ENCODE measurements at places on chromosomes 6 and 20.
A peak's percentile ranks its signal among the peaks of the same experiment; 100 is the strongest.

- no peak for DNase-seq
These were observed 30.3 kb upstream of the VEGFA start for GRCh38 chr6:43739642-43740091.

- DNase-seq: no peak
These were observed 177.5 kb upstream of the CST7 start for GRCh38 chr20:24771542-24772061.

DNA sequence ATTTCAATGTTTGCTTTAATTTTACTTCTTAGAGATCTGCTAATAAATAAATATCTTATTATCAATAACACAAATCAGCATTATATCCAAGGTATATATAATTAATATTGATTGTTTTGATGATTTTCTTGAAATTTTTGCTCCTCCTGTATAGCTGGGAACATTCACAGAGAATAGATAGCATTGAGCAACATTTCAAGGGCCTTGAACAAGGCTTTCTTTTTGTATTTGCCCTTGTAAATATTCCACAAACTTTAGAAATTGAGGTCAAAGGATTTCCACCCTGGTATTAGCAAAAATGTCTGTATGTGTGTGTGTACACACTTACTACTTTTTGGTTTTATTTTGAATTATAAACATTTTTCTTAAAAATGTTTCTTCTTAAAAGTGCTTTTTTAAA lies 205.6 kb downstream of the EYA4 start:
- no peak for DNase-seq

GRCh38 chr6:88013015-88013414 lies 34.6 kb upstream of the SPACA1 start:
- DNase-seq: no peak

- DNase-seq: no peak
These were observed 107.0 kb upstream of the SMLR1 start for GRCh38 chr6:130720076-130720715.

DNA sequence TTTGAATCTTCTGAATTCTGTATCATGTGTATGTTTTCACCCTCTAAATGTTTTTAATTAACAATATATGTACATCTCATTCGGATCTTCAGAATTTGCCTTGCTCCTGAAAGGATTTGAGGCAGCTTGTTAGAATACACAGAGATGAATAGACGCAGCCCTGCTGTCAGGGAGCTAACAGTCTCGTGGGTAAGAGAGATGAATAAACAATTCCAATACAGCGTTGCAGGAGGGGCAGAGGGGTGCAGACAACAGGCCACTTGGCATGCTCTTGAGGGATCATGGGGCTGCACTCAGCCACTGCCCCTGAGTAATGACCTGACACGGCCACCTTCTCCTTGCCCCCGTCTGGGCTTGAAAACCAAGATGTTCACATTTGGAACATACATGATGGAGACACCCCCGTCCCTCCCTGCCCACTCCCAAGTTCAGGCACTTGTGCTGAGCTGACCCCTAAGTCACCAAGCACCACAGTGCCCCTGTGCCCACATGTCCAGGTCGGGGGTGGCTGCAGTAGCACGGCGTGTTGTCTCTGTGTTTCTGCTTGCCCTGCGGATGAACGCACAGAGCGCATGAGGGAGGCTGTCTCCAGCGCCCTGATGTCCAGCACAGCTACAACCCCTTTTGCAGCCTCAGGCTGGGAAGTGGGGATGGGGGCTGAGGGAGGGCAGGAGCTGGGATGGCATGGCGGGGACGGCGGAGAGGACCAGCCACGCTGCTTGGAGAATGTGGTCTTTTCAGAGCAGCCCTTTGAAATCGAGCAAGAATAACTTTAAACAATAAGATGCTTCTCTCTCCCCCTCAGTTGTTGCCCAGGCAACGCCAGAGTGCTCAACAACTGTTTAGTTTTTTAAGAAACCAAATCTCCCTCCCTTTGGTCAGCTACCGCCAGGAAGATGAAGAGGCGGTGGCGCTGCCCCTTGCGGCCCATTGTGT lies 33.0 kb upstream of the CDH22 start:
- DNase-seq: no peak

DNA sequence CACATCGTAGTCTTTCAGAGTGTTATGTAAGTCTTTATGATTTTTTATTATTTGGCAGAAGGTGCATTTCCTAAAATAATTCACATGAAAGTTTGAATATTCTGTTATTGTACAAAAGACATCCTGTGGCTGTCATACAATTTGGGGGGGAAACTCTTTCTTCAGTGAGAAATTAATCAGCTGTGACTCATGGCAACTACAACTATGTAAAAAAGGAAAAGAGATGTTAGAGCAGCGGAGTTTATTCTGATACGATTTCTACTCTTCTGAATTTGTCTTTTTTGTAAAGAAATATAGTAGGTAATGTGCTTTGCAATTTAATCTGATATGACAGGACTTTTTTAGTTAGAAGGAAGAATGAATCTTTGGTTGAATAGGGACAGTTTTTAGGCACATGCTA lies 14.2 kb downstream of the COL19A1 start:
- no peak for DNase-seq

- DNase-seq: no peak
These were observed 9.8 kb downstream of the GPR31 start for GRCh38 chr6:167148021-167148420.

GRCh38 chr20:25421102-25421501 lies 13.6 kb downstream of the GINS1 start:
- no peak for DNase-seq

GRCh38 chr6:47634210-47635047 lies 64.0 kb upstream of the ADGRF4 start:
- no peak for DNase-seq

GRCh38 chr20:420166-420620 lies 12.1 kb downstream of the RBCK1 start:
- DNase-seq: no peak

DNA sequence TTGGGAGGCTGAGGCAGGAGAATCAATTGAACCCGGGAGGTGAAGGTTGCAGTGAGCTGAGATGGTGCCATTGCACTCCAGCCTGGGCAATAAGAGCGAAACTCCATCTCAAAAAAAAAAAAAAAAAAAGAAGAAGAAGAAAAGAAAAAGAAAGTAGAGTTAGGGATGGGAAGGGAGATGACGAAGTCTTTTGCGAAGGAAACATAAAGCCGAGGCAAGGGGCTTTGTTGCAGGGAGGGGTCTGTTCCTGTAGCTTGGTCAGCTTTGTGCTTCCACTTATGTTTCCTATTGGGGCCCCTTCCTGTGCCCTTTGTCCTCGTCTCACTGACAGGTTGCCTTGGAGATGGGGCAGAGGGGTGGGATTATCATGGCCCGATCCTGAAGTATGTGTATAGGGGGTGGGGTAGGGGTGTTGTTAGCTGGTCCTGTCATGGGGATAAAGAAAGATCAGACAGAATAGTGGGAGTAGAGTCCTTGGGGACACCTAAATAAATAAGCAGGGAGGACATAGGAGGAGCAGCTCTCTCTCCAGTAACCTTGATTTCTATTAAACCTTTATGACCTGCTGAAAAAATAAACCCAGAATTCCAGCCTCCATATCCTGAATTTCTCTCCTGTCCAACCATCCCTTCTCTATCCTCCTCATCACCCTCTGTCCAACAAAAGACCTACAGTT lies 1.1 kb upstream of the CLIC1 start:
- DNase-seq: no peak

GRCh38 chr20:38692436-38693411 lies 31.6 kb upstream of the SLC32A1 start:
- DNase-seq: peak; percentile 63

- DNase-seq: no peak
These were observed 442.9 kb upstream of the SOX4 start for GRCh38 chr6:21150667-21151066.

DNA sequence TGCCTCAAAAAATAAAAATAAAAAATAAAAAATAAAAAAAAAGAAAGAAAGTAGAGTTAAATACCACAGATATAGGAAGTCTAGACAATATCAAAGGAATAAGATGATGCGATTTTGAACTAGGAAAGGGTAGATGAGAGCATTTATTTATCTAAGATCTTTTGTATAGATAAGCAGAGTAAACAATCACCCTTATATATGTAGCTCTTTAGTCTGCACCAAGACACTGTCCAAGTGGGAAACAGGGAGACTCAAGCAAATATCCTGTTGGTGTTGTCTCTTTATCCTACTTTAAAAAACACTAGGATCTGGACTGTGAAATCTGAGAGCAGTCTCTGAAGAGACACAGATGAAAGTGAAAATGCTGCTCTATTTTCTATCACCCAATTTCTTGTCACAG lies 587.0 kb upstream of the FLRT3 start:
- DNase-seq: no peak

DNA sequence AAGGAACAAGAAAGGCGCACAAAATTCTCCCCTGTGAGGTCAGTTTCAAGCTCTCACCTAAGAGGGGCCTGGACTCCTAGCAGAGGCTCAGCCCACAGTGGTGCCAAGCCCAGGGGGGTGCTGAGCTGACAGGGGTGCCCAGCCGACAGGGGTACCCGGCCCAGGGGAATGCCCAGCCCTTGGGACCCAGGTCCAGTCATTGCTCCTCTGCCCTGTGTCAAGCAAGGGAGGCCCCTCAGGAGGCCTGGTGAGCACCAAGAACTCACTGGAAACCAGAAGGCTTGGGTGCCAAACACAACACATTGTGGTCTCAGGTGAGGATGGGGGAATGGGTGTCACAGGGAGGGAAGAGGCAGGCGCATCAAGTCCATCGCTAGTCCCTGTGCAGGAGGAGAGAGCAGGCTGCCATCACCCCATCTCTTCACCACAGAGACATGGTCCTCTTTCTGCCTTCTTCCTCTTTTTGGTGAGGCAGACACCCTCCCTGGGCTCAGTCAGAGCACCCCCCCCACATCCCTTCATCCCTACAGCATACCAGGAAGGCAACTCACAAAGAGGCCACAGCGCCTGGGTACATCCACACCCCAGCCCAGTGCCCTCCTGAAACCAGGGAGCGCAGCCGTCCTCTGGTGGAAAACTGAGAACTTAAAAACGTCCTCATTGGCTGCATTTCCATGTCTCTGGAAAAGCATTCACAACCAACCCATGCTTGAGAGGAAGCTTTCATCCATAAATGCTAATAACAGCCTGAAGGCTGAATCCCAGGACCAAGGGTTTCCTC lies 111.3 kb downstream of the BANF2 start:
- no peak for DNase-seq

- no peak for DNase-seq
These were observed 87.9 kb upstream of the BMP5 start for GRCh38 chr6:55963301-55963700.

GRCh38 chr6:108526739-108527174 lies 34.0 kb upstream of the FOXO3 start:
- no peak for DNase-seq

DNA sequence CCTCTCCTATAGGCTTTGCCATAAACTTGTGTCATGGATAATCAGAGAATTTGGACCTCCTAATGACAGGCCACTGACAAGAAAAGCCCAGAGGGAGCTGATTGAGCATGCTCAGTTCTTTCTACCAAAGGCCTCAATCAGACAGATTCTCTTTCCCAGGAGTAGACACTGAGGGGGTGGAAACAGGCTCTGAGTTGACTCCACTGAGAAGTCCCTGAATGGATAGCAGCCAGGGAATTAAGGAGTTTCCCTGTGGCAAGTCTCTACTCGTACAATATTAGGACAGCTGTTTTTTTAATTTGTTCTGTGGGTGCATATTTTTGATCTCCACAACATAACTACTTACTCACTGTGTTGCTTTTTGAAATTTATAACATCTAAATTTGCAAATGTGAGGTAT lies 63.3 kb downstream of the SLC16A10 start:
- no peak for DNase-seq
